ENCODE measurements at places on chromosomes 3 and 15. TPM values are rescaled to one million over a fixed set of nuclear protein-coding genes. Genes with fewer than 3 reads are reported as not detected.

CCDC13 gene
- 0.35 TPM for total RNA-seq

LMAN1L gene
- total RNA-seq, result 0.40 TPM

ZSCAN29 gene
- total RNA-seq, result 28.5 TPM

IQCB1 gene
- 40.3 TPM for total RNA-seq

PFN2 gene
- total RNA-seq, result 2.7 TPM

TM4SF18 gene
- not detected for total RNA-seq

CTXN2 gene
- not detected for total RNA-seq

GHSR gene
- total RNA-seq, result not detected

RSL24D1 gene
- 182 TPM for total RNA-seq

CPNE4 gene
- total RNA-seq, result not detected

CFAP91 gene
- 0.25 TPM for total RNA-seq

LYZL4 gene
- not detected for total RNA-seq

PLCH1 gene
- total RNA-seq, result 0.08 TPM

RAB5A gene
- 51.2 TPM for total RNA-seq

ATP2B2 gene
- total RNA-seq, result 0.05 TPM

ANKRD34C gene
- total RNA-seq, result not detected

PCBP4 gene
- 9.8 TPM for total RNA-seq

CACNA1D gene
- 0.18 TPM for total RNA-seq

CHRD gene
- not detected for total RNA-seq

SERPINI2 gene
- not detected for total RNA-seq

RFTN1 gene
- 52.9 TPM for total RNA-seq

GPR62 gene
- total RNA-seq, result not detected

LRRC34 gene
- total RNA-seq, result 1.0 TPM

ZNF660 gene
- 0.66 TPM for total RNA-seq

ARL8B gene
- 66.7 TPM for total RNA-seq

FAM107A gene
- not detected for total RNA-seq

CPNE9 gene
- total RNA-seq, result not detected

SLC15A2 gene
- total RNA-seq, result 0.66 TPM

PCOLCE2 gene
- 0.43 TPM for total RNA-seq

GAP43 gene
- total RNA-seq, result not detected

ACTRT3 gene
- total RNA-seq, result 1.7 TPM

COMMD2 gene
- 44.1 TPM for total RNA-seq

ADAMTS9 gene
- not detected for total RNA-seq

ARNT2 gene
- not detected for total RNA-seq

PPP1R14D gene
- total RNA-seq, result not detected

APEH gene
- total RNA-seq, result 129 TPM

GABRA5 gene
- not detected for total RNA-seq

MUSTN1 gene
- total RNA-seq, result 1.2 TPM

IFT57 gene
- total RNA-seq, result 46.6 TPM

NAA80 gene
- 17.5 TPM for total RNA-seq

FOXL2 gene
- total RNA-seq, result not detected

KCNH8 gene
- not detected for total RNA-seq

ABI3BP gene
- 0.21 TPM for total RNA-seq

MAP3K13 gene
- 9.0 TPM for total RNA-seq

PDCD10 gene
- 68.4 TPM for total RNA-seq
